AG04449 (cell line): ENCODE measurements at places on chromosomes 3 and 15.

DNA sequence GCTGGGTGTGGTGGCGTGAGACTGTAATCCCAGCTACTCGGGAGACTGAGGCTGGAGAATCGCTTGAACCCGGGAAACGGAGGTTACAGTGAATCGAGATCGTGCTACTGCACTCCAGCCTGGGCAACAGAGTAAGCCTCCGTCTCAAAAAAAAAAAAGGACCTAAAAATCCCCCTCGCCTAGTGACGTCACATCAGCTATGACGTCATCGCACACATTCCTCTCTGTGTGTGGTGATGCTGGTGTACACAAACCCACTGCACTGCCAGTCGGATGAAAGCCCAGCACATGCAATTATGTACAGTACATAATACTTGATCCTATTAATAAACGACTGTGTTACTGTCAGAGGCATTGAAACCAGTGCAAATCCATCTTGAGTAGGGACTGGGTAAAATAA lies 40.2 kb upstream of the SEC61A1 start:
- no peak for DNase-seq

DNA sequence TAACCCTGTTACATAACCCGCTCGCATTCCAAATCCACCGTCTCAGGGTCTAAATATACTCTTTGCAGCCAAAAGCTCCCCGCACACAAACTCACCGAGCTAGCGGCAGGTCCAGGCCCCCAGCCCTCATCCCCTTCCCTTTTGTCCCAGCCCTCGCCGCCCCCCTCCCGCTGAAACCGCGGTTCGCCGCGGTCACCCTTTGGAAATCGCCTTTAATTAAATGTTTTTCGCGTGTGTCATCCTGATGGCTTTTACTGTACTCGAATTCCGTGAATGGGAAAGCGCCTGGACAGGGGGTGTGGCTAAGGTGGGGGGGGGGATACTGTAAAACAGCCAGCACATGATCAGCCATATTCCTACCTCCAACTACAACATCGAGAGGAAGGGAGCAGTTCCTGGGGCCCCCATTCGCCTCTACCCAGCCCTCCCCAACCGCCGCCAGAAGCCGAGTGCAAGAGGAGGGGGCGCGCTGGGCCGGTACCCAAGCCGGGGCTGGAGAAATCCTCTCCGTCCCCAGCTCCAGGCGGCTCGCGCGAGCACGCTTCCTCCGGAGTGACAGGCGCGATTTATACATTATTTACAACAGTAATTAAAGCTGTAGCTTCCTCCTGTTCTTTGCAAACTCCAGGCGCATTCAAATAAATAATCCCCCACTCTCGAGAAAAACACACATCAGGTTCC lies 1.7 kb downstream of the RORA start:
- DNase-seq = peak; percentile 5

GRCh38 chr3:65894679-65895453 lies 143.9 kb downstream of the MAGI1 start:
- DNase-seq = peak; percentile 34

DNA sequence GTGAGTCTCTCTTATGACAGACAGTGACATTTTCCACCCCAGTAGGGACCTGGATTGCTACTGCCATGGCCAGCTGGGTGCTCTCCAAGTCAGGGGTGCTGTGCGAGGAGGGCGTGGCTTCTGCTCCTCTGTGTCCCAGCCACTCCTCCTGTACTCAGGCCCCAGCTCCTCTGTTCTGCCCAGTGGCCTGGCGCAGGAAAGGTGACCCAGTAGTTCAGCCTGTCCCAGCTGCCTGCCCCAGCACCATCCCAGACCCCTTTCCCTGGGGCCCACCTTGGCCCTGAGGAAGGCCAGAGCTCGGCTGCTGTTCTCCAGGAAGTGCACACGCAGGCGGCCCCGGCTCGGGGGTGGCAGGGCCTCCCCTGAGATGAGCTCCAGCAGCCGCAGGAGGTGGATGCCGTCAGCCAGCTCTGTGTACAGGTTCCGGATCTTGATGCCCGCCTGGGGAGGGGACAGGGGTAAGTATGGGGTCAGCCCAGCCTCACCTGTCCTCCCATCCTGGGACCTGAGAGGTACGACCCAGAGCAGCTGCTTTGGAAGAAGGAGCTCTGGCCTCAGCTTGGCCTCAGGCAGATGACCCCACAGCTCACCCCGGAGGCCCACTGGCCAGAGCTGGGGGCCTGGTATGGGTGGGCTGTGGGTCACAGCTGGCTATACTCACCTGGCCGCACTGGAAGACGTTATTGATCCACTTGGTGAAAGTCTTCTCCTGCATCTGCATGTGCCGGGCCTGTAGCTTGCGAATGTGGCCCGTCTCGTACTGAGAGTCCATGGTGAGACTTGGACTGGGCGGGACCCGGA lies 1.0 kb downstream of the SPTBN5 start:
- DNase-seq = no peak

GRCh38 chr3:146019508-146019907 lies 141.5 kb downstream of the PLOD2 start:
- no peak for DNase-seq

DNA sequence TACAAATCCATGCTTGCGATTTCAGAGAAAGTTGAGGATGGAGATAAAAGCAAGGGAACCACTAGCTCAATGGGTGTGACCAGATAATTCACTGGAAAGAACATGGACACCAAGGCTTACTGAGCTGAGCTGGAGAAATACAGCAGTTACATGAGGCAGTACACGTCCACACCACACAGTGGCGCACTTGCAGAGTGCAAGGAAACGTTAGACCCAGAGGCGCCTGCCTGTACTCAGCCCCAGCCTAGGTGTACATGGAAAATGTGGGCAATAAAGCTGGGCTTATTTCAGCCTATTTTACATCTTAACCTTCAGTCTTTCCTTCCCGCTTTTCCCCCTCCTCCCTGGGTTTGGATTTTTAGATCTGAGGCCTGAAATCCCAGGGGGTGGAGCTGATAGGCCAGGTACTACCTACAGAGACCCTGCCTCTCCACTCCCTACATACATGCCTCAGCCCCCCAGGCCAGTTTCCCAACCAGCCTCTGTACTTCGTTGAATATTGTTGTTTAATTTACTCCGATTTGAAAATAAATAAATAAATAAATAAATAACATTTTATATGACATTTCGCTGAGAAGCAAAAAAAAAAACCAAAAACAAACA lies 60.1 kb downstream of the PCOLCE2 start:
- DNase-seq = peak; percentile 10

- DNase-seq = no peak
Observed at GRCh38 chr3:128597900-128598299, 52.7 kb downstream of the RPN1 start.

DNA sequence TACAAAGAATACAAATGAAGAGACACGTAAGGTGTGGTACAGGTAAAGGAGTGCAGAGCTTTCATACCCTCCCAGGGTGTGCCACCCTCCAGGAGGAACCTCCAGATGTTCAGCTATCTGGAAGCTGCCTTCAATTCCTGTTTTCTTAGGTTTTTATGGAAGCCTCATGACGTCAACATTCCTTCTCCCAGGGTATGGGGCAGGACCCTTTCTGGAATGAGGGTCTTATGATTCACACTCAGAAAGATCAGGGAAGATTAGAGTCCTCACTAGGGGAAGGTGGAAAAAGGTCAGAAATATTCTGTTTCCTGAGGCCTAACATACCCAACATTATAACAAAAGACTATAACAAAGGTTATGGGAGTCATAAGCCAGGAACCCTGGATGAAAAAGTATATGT lies 99.8 kb upstream of the PLCL2 start:
- DNase-seq = no peak

GRCh38 chr15:63134245-63134985 lies 12.8 kb downstream of the LACTB start:
- no peak for DNase-seq
